ENCODE measurements at places on chromosomes 4 and X.

DNA sequence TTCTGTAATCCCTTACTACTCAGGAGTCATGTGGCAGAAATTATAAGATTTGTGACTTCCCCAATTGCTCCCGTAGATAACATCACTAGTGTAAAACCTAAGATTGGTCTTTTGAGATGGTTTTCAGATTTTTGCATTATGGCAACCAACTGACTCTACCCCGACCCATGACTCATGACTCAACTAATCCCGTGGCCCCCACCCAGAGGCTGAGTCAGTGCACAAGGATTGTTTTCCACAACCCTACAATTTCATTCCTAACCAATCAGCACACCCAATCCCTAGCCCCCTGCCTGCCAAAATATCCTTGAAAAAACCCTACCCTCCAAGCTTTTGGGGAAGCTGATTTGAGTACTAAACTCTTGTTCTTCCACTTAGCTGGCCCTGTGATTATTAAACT, 109.4 kb upstream of the FAM9C start:
- peak; percentile 44 for DNase-seq

DNA sequence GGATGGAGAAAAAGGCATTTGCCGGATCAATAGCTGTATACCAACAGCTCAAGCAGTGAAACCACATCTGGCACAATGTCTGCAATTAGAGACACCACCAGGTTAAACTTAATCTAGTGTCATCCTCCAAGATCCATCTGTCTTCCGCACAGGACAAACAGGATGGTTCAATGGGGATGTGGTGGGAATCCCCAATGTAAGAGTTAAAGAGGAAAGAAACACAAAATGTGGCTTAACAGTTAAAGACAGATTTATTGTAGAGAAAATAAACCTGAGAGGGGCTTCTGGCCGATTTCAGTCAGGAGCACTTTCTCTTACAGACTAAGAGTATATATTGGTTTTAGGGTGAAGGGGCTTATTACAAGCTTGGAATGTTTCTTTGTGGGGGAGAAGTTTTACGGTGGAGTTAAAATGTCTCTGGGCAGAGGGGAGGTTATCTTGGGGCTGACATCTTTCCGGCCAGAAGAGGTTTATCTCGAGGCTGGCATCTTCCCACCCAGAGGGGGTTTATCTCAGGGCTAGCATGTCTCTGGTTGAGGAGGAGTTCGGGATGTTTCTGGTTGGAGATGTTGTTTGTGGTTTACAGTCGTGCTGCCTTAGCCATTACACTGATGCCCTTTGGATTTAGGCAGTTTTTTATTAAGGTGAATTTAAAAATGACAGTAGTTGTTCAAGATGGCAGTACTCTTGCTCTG, 61.7 kb downstream of the KANTR start:
- no peak for DNase-seq

DNA sequence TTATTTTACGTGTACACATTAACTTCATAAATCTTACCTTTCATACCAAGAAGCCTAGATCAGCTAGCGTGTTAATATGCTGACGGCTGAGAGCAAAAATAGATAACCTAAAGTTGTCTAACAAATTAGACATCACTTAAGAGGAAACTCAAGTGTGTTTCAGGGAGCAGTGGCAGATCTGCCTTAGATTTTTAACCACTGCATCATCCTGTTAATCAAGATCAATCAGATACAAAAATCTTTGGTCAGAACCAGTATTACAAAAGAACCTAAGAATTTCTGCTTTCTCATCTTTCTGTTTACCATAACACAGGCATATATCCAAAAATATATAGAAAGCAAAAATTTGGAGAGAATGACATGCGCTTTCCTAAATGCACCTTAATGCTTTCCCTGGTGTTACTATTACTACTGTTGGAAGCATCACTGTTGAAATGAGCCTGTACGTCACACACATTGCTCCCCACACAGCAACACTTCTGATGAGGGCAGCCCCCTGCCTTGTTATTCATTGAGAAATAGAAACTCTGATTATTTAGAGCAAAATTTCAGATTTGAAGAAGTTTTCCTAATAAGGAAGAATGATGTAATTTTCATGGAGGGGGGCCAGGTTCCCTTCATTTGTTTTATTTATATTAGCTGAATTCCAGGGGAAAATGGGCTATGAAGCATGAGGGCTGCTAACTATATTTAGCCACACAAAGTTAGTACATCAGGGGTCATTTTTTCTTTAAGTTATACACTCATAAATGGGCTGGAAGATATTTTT, 152.3 kb downstream of the CBR4 start:
- peak; percentile 88 for DNase-seq

- peak; percentile 81 for DNase-seq
Observed at GRCh38 chr4:70746179-70746839, 24.5 kb downstream of the RUFY3 start.

DNA sequence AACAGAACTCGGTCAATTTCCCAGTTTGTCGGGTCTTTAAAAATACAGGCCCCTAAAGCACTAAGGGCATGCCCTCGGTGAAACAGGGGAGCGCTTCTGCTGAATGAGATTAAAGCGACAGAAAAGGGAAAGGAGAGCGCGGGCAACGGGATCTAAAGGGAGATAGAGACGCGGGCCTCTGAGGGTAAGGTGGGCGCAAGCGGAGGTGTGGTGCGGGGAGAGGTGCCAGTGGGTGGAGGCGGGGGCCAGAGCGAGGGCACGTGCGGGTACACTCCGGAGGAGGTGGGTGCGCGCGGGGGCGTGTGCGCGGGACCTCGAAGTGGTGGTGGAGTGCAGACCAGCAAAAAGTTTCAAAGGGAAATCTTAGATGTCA, 787 bp upstream of the TET2 start:
- DNase-seq = no peak

- peak; percentile 3 for DNase-seq
Observed at GRCh38 chrX:104565791-104566680, at the start of gene IL1RAPL2. TSS of gene IL1RAPL2 (plus strand) at chrX:104566199.

GRCh38 chr4:86965019-86965976, 30.5 kb downstream of the AFF1 start:
- DNase-seq = no peak

DNA sequence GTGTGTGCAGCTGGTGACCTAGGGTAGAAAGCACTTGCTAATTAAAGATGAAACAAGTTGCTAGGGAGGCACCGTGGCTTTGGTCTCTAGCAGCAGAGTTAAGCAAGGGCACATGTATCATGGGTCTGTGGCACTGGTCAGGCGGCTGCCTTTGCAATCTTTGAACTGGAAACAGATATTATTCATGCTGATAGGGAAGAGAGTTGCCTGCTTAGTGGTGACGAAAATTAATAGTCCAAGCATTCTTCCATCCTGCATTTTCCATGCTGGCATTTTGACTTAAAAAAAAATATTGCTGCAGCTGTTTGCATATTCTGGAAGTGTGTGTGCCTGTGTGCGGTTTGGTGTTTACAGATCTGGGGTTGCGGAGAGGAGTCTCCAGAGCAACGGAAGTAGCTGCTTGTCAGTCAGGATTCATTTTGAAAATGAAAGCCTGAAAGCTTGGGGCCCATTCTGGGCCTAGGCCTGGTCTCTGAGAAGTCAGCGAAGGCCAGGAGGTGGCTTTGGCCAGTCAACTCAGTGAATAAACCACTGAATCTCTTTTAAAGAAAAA, 2.3 kb upstream of the SOWAHD start:
- DNase-seq = no peak

DNA sequence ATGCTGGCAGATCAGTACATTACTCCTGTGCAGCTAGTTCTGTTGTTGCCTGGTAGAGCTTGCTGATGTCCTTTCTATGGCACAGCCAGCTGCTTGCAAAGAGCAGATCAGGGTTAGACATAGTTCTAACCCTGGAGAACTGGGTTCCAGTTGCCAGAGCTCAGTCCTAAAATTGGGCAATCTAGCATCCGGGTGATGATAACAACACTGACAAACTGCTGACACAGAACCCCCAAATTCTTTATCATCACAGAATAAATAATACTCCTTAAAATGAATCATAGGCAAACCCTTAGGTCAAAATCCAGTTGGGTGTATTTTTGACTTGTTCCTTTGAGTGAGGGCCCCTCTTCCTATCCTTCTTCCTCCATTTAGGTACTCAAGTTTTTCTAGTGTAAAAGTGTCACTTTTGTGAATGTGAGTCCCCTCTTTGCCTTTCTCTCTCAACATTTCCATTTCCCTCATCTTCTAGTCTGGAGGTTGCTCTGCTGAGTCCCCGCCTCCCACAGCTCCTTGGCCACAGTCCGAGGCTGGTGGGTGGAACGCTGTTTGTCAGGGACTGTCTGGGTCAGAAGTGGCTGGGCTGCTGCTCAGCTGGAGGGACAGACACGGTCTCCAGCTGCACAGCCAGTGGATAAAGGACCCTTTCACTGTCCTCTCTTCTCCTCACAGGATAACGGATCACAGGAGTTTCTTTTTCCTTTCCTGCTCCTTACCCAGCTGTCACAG, 93.6 kb upstream of the RASGEF1B start:
- DNase-seq = no peak

- DNase-seq = no peak
Observed at GRCh38 chr4:81049907-81050306, 19.4 kb downstream of the BMP3 start.

- DNase-seq = no peak
Observed at GRCh38 chrX:130944230-130944629, 41.2 kb upstream of the ENOX2 start.

GRCh38 chr4:177464026-177464425, 21.8 kb upstream of the AGA start:
- peak; percentile 46 for DNase-seq

DNA sequence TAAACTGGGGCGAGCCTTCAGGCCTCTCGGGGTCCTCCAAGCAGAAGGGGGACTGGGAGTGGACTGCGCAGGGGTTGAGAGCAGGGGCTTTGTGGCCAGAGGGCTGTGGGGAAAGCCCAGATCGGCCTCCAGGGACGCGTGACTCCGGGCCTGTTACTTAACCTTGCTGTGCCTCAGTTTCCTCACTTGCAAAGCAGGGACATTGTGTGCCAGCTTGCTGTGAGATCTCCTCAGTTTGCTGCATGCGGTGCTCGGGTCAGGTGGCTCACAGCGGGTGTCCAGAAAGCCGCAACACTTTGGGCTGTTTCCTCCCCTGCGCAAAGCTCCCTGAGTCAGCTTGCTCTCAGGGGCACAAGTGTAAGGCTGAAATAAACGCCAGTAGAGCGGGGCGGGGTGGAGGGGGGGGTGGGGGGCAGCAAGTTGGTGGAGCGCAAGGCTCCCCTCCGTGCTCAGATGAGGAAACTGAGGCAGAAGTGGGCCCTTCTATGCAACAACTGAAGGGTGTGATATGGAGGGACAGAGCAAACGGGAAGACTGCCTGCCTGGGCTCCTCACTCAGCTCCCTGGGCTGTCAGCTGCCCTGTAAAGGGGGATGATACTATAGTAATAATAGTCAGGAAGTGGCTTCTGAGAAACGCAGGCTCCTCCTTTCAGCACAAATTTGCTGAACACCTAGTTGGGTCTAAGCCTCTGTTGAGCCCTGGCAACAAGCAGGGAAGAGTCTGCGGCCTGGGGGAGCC, 101.0 kb downstream of the HMX1 start:
- no peak for DNase-seq

DNA sequence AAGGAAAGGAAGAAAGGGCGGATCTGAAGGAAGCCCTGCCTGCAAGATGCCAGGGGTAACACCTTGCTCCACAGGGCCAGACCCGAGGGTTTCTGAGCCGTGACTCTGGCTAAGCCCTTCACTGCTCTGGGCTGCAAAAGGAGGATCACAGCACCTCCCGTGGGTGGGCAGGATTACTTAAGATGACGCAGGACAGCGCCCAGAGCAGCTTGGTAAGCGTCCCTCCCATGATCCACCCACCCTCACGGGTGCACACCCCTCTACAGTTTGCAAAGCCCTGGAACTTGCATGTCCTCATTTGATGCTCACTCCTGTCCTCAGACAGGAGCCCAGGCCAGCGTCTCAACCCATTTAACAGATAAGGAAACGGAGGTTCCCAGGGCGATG, 64.9 kb downstream of the CRMP1 start:
- DNase-seq = no peak

DNA sequence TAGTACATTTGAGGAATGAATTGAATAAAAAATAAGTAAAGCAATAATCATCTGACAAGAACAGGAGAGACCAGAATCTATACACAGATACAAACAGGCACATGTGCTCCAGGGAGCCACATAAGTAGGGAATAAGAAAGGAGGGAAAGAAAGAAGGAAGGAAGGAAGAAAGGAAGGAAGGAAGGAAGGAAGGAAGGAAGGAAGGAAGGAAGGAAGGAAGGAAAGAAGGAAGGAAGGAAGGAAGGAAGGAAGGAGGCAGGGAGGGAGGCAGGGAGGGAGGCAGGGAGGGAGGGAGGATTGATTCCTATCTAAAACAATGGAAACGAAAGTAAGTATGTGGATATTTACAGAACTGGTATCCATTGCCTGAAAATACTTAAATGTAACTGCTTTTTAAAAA, 475.8 kb downstream of the NLGN4X start:
- DNase-seq = no peak

GRCh38 chr4:156858071-156858470, 113.5 kb downstream of the PDGFC start:
- DNase-seq = no peak

DNA sequence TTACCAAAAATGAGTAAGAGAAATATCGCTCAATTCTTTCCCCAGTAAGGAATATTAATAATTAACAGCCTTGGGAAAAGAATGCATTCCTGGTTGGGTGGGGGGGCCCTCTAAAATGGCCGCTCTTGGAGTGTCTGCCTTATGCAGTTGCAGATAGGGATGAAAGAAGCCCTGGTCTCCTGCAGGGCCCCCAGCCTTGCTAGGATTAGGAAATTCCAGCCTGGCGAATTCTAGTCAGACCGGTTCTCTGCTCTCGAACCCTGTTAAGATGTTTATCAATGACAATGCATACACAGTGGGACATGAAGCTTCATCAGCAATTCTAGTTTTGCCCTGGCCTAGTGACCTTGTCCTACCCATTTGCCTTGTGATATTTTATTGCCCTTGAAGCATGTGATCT, 1047.7 kb upstream of the GRID2 start:
- no peak for DNase-seq

DNA sequence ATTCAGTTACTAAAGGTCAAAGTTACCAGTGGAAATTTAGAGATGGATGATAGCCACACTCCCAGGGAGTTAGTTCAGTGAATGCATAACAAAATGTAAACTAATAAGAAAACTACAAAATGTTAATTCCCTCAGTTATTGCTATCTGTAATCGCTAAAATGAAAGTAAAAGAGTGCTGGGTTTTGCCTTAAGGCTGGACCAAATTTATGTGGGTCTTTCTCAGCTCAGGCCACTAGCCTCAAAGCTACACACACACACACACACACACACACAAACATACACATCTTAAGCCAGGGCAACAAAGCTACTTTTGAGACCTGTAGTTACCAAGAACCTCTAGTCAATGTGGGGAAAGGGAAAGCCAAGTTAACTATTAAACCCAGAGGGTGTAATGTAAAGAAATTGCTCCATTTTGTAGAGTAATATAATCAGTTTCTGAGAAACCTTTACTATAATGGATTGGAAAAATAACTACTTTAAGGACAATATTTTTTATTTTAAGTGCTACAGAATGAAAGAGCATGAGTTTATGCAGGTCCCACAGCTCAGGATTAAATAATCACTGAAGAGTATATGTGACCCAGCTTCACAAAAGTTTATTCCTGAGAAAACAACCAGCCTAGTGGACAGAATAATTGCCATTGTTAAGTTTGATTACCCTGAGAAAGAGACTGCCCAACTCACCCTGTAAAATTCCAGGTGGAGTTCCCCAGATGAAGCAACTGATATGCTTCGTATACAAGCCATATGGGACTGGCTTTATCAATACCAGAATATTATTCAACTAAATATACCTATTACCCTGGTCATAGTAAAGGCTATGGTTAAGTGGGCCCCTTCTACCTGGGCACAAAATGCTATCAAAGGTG, 8.9 kb upstream of the UGT2A3 start:
- DNase-seq = no peak

- DNase-seq = no peak
Observed at GRCh38 chrX:20477836-20478524, 211.3 kb upstream of the RPS6KA3 start.
